Calu3 (cell line): ENCODE measurements at places on chromosomes 13 and 19. TPM values are rescaled to one million over a fixed set of nuclear protein-coding genes. Genes with fewer than 3 reads are reported as not detected.

The CEACAM20 gene
- 0.17 and 0.28 TPM in 2 replicates for total RNA-seq

The RYR1 gene
- total RNA-seq: 1.4 and 1.5 TPM in 2 replicates

The MED26 gene
- total RNA-seq: 9.0 and 9.6 TPM in 2 replicates

The GIPR gene
- total RNA-seq: 6.9 TPM in 2 replicates

GRCh38 chr13:23656637-23657371 lies 86.6 kb downstream of the TNFRSF19 start:
- DNase-seq: no peak

- DNase-seq: no peak
Observed at GRCh38 chr13:22926748-22927400, 253.9 kb upstream of the SGCG start.

The SLC5A5 gene
- total RNA-seq: not detected in 2 replicates

The ZNF723 gene
- not detected in 2 replicates for total RNA-seq

- no peak for DNase-seq
Observed at GRCh38 chr19:2150794-2151338, 500 bp downstream of the AP3D1 start.

GRCh38 chr13:113904411-113904810 lies 40.5 kb upstream of the GAS6 start:
- peak; percentile 28 for DNase-seq

DNA sequence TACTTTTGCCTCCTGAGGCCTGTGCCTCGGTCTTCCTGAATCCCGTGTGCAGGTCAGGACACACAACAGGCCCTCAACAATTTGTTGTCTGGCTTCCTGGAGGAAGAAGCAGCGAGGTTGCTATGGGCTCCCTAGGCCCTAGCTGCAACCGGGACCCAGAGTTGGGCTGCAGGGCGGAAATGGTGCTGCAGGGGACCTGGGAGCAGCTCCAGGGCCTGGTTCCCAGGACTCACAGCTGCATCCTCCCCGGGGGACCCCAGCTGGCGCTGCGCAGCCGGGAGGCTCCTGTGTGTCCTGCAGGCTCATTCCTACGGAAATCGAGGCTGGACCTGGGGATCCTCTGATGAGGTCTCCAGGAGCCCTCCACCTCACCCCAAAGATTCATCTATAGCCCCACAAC lies 999 bp upstream of the TNFAIP8L1 start:
- DNase-seq: no peak

DNA sequence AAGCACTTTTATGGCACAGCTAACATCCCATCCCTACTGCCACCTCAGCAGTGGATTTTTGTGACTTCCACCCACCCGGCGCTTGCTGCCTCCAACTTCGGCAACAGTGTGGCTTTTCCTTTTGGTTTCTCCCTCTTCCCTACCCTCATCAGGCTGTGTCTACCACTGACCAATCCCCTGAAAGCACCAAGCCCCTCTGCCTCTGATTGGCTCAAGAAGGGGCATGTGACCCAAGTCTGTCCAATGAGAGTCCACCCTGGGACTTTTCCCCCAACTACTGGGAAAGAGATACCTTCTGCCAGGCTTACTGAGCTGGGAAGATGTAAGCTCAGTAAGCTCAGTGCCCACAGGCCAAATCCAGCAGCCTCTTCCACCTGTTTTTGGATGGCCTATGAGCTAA lies 5.8 kb downstream of the SMIM7 start:
- no peak for DNase-seq

- DNase-seq: peak; percentile 91
Observed at GRCh38 chr19:44689290-44690130, 9.4 kb upstream of the CEACAM16 start.

DNA sequence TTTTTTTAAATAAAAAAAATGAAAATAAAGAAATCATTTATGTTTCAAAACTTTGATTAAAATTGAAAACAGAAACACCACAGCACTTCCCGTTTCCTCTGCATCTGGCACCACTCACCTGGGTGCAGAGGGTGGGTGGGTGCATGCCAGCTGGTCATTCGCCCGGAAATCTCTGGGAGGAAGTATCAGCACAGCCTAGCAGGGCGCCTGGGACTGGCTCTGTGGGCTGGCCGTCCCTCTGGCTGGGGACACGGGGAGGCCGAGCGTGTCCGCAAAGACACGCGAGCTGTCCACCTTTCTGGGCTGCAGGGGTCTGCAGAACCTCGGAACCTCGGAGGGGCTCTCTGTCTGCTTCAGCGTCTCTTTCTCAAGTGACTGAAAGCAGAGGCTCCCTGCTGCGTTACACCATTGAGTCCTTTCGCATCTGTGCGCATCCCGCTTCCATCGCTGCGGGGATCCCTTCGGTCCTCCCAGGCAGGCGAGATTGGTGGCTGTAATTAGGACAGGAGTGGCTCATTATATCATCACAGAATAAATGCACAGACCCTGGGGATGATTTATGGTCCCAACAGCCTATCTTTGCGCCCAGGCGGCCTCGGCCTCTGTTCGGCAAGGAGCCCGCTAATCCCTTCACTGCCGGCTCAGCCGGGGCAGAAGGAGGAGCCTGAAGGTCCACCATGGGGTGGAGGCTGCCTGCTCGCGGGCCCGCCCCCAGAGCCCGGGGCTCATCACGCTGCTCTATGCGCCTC lies 17.2 kb downstream of the CRTC1 start:
- peak; percentile 43 for DNase-seq

- DNase-seq: no peak
Observed at GRCh38 chr13:104979281-104980030, 1556.0 kb downstream of the EFNB2 start.

DNA sequence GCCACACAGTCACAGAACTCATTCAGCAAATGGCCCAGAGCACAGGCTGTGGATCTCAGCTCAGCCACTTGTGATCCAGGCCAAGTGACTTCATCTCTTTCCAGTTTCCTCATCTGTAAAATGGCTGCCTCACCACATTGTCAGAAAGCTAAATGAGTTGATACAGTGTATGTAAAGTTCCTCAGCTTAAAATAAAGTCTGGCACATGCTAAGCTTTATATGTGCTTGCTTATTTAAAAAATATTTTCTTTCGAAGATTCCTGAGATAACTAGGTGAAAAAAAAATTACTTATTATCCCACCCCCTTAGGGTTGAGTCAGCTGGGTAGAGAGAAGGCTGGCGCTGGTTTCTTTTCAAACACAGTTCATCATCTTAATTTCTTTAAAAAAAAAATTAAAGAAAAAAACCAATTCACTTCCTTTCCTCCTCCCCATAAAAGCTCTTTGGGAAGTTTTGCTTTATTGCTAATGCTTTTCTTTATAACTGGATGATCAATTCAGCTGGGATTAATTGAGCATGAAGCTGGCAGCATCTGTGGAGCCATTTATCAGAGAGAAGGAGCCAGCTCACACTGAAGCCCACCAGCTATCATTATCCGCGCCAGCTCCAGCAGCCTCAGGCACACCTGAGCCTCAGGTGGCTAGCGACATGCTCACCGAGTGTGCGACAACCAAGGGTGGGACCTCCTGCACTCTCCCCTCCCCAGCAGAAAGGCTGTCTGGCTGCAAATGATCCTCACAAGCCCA lies 354.9 kb downstream of the FOXO1 start:
- DNase-seq: no peak

- no peak for DNase-seq
Observed at GRCh38 chr13:94550062-94550738, 45.8 kb downstream of the TGDS start.

GRCh38 chr13:29648760-29649159 lies 53.3 kb upstream of the SLC7A1 start:
- DNase-seq: no peak

- no peak for DNase-seq
Observed at GRCh38 chr13:61684976-61685681, 269.5 kb upstream of the PCDH20 start.

- no peak for DNase-seq
Observed at GRCh38 chr13:55000043-55000442, 1971.4 kb downstream of the OLFM4 start.

The GPR183 gene
- total RNA-seq: not detected in 2 replicates

- no peak for DNase-seq
Observed at GRCh38 chr19:45763691-45764294, 5.3 kb downstream of the SIX5 start.

GRCh38 chr19:33522371-33522662 lies 726 bp upstream of the PEPD start:
- no peak for DNase-seq

DNA sequence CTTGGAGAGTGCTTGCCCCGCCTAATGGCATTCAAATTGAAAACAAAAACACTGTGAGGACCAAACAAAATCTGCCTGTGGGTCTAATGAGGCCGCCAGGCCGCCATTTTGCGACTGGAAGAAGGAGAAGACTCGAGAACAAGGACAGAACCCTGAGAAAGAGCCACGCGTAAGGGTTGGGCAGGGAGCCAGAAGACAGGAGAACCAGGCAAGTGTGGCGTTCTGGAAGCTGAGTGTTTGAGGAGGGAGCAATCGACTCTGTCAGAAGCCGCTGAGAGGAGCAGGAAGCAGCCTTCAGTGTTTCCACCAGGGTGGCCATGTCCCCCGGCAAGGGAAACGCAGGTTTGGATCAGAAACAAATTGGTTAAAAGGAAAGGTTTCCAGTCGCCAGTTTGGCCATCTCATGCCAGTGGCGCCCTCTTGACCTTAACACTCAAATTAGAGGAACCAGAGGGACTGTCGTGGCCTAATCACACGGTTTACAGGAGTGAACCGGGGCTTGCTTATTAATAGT lies 10.2 kb upstream of the PTOV1 start:
- DNase-seq: no peak

The TSSK6 gene
- 2.8 and 3.1 TPM in 2 replicates for total RNA-seq

- DNase-seq: no peak
Observed at GRCh38 chr13:46059405-46059804, 6.9 kb upstream of the ZC3H13 start.

DNA sequence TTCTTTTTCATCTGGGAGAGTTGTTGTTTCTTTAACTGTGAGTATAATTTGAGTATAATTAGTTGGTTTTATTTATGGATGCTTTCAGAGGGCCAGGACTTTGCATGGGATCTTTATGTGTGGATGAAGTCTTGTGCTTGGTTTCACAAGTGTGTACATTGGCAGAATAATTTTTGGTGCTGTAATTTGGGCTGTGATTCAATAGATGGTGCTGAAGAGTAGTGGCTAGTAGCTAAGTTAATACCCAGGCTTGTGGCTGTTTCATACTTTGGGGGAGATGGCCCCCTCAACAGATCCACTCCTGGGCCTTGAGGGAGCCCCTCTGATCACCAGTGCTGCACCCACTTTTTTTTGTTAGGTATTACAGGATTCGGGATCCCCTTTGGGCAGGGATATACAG lies 1142.4 kb downstream of the SLITRK1 start:
- no peak for DNase-seq

GRCh38 chr13:99312493-99312883 lies 5.3 kb upstream of the GPR183 start:
- DNase-seq: no peak

GRCh38 chr19:36030264-36031148 lies 2.2 kb downstream of the CLIP3 start:
- no peak for DNase-seq

DNA sequence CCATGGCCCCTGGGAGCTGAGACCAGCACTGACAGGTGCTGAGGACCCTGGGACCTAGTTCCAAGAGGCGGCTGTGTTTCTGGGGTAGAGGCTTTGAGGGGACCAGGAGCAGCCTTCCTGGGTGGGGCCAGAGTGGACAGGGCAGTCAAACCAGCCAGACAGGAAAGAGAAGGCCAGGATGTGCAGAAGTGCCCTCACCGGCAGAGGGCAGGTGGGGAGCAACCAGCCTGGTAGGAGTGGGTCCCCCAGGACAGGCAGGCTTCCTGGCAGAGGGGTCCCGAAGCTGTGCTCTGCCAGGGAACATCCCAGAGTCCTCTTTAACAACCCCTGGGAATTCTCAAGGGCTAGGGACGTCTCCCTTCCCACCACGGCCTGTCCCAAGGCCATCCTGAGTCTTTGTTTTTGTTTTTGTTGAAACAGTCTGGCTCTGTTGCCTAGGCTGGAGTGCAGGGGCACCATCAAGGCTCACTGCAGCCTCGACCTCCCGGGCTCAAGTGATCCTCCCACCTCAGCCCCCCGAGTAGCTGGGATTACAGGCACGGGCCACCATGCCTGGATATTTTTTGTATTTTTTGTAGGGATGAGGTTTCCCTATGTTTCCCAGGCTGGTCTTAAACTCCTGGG lies 3.0 kb upstream of the HIPK4 start:
- DNase-seq: peak; percentile 94

The CLDND2 gene
- total RNA-seq: 1.1 and 1.2 TPM in 2 replicates

The RNF225 gene
- 0.51 and 0.61 TPM in 2 replicates for total RNA-seq

The TBXA2R gene
- 0.20 and 0.24 TPM in 2 replicates for total RNA-seq
